ENCODE measurements at places on chromosomes 16 and 17. TPM values are rescaled to one million over a fixed set of nuclear protein-coding genes. Genes with fewer than 3 reads are reported as not detected.

GRCh38 chr16:67444259-67445125, 13.6 kb downstream of the HSD11B2 start:
- no peak for DNase-seq

DNA sequence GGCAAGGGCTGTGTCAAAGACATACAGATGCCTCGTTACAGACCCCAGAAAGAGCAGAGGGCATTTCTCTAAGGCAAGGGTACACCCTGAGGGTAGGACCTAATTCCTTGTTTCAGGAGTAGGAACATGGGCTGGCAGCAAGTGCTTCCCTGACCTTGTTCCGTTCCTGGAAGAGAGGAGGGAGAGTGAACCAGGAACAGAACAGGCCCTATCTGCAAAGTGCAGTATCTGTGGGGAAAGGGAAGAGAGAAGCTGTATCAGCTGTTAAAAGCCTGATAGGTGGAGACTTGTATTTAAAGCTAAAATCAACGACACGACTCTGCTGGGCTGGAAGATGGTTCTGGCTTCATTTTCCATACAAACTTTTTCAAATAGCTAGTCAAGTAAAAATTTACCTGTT, 26.1 kb upstream of the FASN start:
- DNase-seq, result no peak

DNA sequence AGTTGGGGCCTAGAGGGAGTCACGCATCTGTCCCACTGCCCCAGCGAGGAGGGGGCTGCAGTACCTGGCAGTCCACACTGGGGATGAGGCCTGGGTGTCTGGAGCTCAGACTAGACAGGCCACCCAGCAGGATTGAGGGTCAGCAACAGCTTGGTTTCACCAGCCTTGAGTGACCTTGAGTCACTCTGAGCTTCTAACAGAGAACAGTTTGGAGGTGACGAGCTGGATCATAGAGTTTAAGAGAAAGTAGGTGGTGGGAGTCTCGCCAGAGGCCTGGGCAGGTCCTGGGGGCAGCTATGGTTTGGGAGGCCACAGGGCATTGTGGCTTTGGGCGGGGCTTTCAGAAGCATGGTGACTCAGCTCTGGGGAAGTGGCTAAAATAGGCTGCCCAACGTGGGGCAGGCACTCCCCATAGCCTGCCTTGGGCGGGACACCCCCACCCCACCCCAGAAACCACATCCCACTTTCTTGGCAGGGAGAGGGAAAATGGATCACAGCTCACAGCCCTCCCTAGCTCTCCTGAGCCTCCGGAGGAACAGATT, 20.5 kb downstream of the CDC42EP4 start:
- DNase-seq, result peak; percentile 95

DNA sequence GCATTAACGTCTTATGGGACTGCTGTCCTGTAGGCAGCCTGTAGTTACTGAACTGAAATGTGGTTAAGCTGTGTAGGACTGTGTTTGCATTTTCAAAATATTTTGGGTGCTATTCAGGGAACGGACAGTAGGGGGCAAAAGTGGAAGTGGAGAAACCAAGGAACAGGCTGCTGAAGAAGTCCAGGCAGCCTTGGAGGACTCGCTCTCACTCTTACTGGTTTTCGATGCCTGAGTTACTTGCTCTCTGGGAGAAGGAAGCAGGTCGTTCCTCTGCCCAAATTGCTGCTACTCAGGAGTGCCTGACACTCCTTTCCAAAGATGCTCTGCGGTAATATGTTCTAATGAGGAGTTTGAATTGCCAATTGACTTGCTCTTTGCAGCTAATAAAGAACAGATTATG, 64.5 kb upstream of the RBFOX1 start:
- peak; percentile 13 for DNase-seq

DNA sequence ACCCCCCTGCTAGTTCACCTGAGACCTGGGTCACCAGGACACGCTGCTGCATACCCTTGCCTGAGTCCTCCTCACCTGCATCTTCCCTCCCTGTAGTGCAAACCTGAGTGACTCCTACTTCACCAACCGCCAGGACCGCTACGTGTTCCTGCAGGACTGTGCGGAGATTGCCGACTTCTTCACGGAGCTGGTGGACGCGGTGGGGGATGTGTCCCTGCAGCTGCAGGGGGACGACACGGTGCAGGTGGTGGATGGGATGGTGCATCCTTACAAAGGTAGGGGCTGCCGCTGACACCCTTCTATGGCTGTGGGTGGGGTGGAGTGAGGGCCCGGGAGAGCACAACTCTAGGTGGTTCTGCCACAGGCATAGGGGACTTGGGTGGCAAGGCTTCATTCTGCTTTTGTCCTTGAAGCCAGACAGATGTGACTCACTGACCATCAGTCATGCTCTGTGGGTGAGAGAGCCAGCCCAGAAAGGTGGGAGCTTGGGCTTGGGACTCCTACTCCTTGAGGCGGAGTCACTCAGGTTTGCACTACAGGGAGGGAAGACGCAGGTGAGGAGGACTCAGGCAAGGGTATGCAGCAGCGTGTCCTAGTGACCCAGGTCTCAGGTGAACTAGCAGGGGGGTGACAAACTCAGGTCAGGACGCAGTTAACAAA, 22.3 kb downstream of the PGS1 start:
- DNase-seq, result no peak

- no peak for DNase-seq
Observed at GRCh38 chr16:14400285-14400977, 229.6 kb downstream of the PARN start.

TMEM100 gene
- total RNA-seq, result 4.6 TPM

TAF15 gene
- 17.8 TPM for total RNA-seq

NT5C gene
- 122 TPM for total RNA-seq

SEPTIN12 gene
- total RNA-seq, result not detected

NUP88 gene
- 127 TPM for total RNA-seq

UBE2G1 gene
- 48.8 TPM for total RNA-seq

CHRNE gene
- 0.04 TPM for total RNA-seq

Measured in H4 (cell line).